ENCODE measurements at places on chromosomes 16 and 17.

- no peak for DNase-seq
Measured at GRCh38 chr16:49834531-49835151, 21.3 kb downstream of the ZNF423 start.

- DNase-seq = no peak
Measured at GRCh38 chr17:36742267-36743000, 141.1 kb downstream of the MRM1 start.

- no peak for DNase-seq
Measured at GRCh38 chr16:74568961-74569631, 37.8 kb downstream of the GLG1 start.

DNA sequence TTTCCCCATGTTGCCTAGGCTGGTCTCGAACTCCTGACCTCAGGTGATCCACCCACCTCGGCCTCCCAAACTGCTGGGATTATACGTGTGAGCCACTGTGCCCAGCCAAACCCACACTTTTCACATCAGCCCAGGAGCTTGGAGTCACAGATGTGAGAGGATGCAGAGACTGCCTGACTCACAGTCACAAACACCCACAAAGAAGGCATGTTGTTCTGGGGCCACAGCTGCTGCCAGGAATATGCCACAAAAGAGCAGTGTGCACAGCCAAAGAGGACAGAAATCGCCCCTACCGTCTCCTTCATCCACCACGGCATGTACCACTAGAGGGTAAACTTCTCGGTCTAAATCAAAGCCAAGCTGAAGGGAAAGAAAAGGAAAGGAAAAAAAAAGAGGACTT is 25.1 kb upstream of the FOXJ1 start:
- DNase-seq = no peak

DNA sequence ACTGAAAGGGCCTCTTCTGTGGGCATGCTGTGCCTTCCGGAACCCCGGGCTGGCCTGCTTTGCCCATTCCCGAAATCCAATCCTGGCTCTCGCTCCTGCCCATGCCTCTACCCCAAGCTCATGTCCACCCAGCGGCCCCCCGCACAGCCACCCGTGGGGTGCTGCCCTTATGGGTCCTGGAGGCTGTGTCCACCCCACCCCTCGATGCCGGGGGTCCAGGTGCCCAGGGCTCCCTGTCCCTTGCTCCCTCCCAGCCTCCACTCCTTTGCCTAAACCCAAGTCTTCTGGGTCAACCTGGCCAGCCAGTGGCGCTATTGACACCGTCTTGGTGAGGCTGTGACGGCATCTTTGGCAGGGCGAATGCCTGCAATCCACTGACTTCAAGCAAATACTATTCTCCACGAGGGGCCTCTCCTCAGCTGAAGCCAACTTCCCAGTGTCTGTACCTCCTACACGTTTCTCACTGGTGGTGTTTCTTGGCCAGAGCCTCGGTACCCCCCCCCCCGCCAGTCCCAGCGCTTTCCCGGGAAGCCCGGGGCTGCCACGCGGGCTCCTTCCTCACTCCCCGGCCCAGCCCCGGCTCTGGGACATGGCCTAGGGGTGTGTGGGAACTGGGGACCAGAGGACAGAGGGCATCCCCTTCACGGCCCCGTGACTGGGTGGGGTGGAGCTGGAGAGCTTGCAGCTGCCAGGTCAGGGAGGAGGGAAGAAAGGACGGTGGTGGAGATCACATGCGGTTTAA is 12.2 kb upstream of the DUS1L start:
- no peak for DNase-seq

- no peak for DNase-seq
Measured at GRCh38 chr17:48429638-48430586, at the start of gene SKAP1. Gene SKAP1 (minus strand): TSS chr17:48430214.

DNA sequence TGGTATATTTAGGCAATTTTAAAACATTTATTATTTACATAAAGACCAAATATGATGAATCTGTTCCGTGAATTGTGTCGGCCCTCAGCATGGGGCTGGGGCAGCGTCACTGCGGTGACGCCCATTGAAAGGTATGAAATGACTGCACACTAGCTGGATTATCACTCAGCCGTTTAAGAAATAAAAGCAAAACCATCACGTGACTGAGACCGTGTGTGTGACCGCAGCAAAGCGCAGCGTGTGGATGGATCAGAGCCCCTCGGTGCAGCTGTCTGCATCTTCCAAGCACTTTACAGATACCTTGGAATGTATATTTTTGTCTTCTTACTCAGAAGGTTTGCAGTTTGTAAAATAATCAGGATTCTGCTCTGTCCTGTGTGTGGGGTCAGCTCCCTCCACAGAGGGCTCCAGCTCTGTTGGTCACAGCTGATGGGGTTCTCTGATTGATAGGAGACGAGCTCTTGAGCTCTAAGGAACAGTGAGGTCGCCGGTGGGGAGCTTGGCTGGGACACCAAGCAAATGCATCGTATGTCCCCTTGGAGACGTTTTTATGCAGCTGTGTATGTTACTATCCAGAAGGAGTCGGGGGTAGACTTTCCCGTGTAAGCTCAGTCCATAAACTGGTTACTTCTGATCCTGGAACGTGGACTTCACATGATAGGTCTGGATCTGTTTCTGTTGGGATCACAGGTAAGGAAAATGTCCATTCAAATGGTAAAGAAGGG is 45.1 kb downstream of the WDR45B start:
- DNase-seq = no peak

DNA sequence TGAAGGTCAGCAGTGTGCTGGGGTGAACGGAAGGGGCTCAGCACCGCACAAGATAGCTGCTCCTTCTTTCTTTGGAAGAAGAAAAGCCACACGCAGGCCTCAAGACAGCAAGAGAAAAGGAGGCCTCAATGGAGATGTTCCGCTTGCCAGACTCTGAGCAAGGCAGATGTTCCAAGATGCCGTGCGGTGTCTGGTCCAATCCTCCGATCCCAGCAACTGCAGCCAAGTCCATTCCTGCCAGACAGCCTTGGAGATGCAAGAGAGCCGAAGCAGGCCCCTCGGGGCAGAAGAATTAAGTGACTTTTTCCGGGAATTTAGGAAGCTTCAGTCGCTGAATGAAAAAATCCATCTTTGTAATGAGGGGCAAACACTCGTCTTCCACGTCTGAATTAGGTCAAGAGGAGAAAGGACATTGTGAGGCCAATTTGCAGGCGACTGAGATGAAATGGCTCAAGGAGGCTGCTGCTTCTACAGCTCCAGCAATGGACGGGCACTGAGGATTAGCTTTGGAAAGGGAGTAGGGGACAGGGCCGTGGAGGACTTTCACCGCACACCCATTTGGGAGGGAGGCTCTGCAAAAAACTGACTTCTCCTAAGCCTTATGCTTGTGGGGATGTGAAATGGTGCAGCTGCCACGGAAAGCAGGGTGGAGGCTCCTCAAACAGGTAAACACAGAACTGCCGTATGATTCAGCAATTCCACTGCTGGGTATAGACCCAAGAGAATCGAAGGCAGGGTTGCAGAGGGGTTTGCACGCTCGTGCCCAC is 44.7 kb downstream of the RPH3AL start:
- DNase-seq = peak; percentile 49

DNA sequence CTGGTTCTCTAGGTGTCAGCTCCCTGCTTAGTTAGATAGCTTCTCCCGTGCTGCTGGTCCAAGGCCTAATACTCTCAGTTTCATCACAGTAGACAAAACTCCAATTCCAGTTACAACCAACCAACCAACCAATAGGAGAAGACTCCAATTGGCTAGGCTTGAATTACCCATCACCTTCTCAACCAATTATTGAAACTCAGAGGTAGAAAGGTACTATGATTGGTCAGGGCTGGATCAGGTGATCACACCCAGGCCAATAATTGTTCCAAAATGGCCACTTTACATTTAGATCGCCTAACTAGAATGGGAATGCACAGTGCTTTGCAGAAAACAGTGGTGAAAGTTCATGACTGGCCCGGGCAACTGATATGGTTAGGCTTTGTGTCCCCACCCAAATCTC is 49.5 kb upstream of the CRHR1 start:
- DNase-seq = no peak

DNA sequence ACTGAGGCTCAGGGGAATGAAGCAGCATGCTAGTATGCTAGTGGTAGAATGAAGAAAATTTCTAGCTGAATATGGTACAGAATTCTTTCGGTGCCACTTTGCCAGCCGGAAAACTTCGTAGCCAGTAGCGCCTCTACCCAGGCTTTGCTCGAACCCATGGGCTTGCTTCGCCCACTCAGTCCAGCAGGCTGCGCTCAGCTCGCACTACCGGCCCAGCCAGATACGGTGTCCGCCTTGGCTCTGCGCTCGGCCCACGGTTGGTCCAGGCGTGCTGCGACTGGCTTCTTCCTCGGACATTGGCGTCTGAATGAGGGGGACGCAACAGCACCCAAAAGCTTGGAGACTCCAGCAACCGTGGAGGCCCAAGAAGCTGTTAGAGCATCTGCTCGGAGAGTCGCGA is 372.5 kb upstream of the CDH8 start:
- no peak for DNase-seq

DNA sequence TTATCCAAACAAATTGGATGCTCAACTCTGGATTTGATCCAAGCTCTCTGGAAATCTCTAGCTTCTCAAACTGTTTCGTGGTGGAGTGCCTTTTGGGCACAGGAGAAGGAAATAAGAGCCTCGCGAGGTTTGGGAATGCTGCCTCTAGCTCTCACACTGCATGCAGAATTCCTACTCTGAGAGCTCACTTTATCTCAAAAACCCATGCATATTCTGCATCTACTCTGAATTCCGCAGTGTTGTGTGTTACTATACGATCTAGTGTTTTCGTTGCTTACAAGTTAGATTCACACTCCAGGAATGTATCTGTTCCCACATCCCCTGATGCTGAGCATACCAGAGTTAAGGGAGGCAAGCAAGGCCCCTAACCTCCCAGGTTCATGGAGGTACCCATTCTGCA is 462.7 kb downstream of the WWOX start:
- no peak for DNase-seq

DNA sequence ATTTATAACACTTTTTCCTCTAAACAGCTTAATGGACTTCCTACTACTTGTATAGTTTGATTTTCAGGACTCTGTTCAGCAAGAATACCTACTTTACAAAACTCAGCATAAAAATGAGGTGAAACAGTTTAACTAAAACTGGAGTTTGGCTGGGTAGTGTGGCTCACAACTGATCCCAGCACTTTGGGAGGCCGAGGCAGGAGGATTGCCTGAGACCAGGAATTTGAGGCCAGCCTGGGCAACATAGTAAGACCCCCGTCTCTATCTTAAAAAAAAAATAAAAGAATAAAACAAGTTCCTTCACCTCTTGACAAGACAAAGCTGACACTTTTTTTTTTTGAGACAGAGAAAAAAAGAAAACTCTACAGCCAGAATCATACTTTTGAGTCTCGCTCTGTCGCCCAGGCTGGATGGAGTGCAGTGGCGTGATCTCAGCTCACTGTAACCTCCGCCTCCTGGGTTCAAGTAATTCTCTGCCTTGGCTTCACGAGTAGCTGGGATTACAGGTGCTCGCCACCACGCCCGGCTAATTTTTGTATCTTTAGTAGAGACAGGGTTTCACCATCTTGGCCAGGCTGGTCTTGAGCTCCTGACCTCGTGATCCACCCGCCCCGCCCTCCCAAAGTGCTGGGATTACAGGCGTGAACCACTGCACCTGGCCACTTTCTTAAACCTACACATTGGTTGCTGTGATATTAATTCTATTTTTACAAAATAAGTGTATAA is 2.6 kb downstream of the PDF start:
- DNase-seq = no peak

DNA sequence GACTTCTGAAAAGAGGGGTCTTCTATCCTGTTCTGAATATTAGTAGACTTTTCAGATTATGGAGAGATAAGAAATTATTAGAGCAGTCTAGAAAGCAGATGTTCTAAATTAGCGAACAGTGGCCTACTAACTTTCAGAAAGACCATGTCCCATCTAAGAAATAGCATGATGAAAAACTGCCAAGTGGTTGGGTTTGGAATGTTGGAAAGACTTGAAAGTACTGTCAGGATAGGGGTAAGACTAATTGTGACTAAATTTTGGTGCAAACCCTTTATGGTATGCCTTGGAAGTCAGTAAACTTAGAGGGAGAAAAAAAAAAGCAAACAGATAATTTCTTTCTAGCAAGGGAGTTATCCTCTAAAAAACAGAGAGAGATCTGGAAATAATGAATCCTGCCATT is 41.1 kb downstream of the TANGO6 start:
- DNase-seq = no peak

- DNase-seq = no peak
Measured at GRCh38 chr17:79388556-79389295, 222.1 kb downstream of the RBFOX3 start.

DNA sequence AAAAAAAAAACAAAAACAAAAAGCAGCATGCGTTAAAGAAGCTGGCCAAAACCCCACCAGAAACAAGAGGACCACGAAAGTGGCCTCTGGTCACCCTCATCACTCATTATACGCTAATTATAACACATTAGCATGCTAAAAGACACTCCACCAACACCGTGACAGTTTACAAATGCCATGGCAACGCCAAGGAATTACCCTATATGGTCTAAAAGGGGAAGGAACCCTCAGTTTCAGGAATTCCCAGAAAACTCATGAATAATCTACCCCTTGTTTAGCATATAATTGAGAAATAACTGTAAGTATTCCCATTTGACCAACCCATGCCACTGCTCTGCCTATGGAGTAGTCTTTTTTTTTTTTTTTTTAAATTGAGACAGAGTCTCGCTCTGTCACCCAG is 77.6 kb downstream of the EMP2 start:
- DNase-seq = no peak

GRCh38 chr17:28576758-28577465 is at the start of gene ALDOC:
Gene ALDOC (minus strand): TSS chr17:28576895. CDS start chr17:28575532, 1,363 bp downstream.
- peak; percentile 91 for DNase-seq

DNA sequence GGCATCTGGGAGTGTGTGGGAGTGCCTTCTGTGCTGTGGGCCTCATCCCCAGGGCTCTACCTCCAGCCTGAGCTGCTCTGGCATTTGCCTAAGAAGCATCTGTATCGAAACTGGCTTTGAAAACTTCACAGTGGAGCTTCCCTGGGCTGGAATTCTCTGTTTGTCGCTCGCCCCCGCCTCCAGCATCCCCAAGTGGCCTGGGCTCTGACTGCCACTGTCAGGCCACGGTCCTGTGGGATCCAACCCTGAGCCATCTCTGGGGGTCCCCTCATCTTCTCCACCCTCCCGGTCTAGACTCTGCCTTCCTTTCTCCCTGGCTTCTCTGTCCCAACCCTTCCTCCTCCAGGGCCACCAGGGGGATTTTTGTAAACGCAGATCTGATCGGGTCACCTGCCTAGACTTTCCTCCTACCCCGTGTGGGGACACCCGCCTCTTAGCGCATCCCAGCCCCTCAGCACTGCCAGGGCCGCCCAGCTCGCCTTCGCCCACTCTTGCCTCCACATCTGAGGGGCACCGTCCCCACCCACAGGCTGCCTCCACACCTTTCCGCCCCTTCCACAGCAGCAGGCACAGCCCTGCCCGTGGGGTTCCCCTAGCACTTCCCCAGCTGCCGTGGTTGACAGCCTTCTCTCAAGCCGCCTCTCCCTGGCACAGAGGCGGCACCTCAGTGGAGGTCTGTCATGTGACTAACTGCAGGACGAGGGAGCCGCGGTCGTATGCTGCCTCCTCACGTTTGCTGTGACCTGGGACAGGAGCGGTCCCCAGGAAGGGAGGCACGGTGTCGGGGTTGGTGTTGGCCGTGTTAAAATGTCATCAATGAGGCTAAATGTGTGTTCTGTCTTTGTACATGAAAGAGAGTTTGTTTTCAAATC is 12.0 kb downstream of the TBC1D24 start:
- DNase-seq = peak; percentile 89

GRCh38 chr16:14510939-14511799 is 118.9 kb downstream of the PARN start:
- DNase-seq = no peak
